ENCODE measurements at places on chromosomes 11 and 22. TPM values are rescaled to one million over a fixed set of nuclear protein-coding genes. Genes with fewer than 3 reads are reported as not detected.
A peak's percentile ranks its signal among the peaks of the same experiment; 100 is the strongest.

DNA sequence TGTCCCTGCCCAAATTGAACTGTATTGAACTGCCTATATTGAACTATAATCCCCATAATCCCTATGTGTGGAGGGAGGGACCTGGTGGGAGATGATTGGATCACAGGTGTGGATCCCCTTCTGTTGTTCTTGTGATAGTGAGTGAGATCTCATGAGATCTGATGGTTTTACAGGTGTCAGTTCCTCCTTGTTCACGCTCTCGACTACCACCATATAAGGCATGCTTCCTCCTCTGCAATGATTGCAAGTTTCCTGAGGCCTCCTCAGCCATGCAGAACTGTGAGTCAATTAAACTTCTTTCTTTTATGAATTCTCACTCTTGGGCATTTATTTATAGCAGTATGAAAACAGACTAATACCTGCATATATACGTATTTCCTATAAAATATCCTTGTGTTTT lies 206.5 kb upstream of the PDGFD start:
- H3K27me3 ChIP-seq, result no peaks in the 10 kb centered on the region
- DNase-seq, result no peak
- H3K4me3 ChIP-seq, result no peak overlapping the region
- no peaks in the 10 kb centered on the region for H3K4me1 ChIP-seq
- H3K27ac ChIP-seq, result no peak overlapping the region
- H3K36me3 ChIP-seq, result no peaks in the 10 kb centered on the region

DNA sequence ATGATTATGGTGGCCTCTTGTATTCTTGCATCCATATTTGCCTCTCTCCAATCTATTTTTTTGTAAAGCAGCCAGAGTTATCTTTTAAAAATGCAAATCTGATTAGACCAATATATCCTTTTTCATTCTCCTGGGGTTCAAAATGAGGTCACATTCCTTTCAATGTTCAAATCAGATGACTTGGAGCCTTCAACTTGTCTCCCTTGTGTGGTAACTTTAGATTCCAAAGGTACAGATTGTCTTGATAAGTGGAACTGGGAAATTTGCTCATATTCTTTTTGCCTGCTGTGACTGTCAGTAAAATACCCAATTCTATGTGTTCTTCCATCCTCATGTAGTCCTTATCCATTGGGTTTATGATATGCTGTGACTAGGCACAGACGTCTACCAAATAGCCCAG lies 15.1 kb upstream of the CAPRIN1 start:
- H3K27me3 ChIP-seq, result no peaks in the 10 kb centered on the region
- H3K27ac ChIP-seq, result no peak overlapping the region
- H3K36me3 ChIP-seq, result no peaks in the 10 kb centered on the region
- no peaks in the 10 kb centered on the region for H3K4me1 ChIP-seq

- no peak overlapping the region for H3K27ac ChIP-seq
- H3K36me3 ChIP-seq, result peaks cover 4% of the 10 kb centered on the region
- H3K4me1 ChIP-seq, result no peaks in the 10 kb centered on the region
- no peak overlapping the region for H3K4me3 ChIP-seq
These were observed 46.4 kb upstream of the HORMAD2 start for GRCh38 chr22:30033901-30034300.

DNA sequence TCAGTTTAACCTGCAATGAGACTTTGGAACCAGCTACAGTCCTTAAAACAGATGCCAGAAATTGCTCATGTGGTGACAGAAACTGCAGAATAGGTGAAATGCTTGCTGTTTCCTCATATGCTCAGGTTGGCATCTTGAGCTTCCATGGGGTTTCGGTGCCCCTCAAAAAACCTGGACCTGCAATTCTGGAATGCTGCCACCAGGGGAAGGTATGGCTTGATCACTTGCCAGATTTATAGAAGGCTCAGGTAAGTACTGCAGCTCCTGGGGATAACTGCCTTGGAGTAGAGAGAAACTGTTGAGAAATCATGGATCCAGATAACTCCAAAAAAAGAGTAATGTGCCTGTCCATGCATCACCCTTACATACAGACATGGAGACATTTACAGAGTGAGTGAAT lies 113.0 kb downstream of the CTTN start:
- no peak overlapping the region for H3K27ac ChIP-seq
- no peak overlapping the region for H3K4me3 ChIP-seq
- DNase-seq, result no peak

IFITM2 gene
- total RNA-seq, result 185 TPM

FOLH1 gene
- 0.83 TPM for total RNA-seq

BBOX1 gene
- total RNA-seq, result 0.50 TPM

PRODH gene
- 1.4 TPM for total RNA-seq

GRCh38 chr11:76524919-76525318 lies 80.1 kb downstream of the EMSY start:
- H3K27me3 ChIP-seq, result no peaks in the 10 kb centered on the region
- peaks cover 12% of the 10 kb centered on the region for H3K36me3 ChIP-seq
- no peak overlapping the region for H3K27ac ChIP-seq
- DNase-seq, result no peak

DNA sequence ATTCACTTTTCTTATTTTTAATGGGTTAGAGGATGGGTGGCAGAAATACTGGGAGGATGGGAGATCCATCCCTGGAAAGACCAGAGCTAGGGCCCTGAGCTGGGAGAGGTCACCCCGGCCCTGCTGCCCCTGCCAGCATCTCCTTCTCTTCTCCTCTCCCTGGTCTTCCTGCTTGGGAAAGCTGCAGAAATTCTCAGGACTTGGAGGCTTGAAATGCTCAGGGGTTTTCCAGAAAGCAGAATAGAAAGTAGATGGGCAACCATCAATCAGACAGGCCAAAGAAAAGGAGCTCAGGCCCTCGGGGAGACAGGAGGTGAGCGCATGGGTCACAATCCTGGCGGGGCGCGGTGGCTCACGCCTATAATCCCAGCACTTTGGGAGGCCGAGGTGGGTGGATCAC lies 1.5 kb downstream of the APOBEC3H start:
- no peak overlapping the region for H3K4me3 ChIP-seq
- H3K27me3 ChIP-seq, result no peaks in the 10 kb centered on the region
- no peaks in the 10 kb centered on the region for H3K36me3 ChIP-seq
- H3K27ac ChIP-seq, result no peak overlapping the region

- peaks cover 6% of the 10 kb centered on the region for H3K4me1 ChIP-seq
- H3K27me3 ChIP-seq, result no peaks in the 10 kb centered on the region
- no peak overlapping the region for H3K27ac ChIP-seq
- DNase-seq, result no peak
- H3K4me3 ChIP-seq, result no peak overlapping the region
These were observed 8.2 kb downstream of the RRP7A start for GRCh38 chr22:42511401-42511891.

DNA sequence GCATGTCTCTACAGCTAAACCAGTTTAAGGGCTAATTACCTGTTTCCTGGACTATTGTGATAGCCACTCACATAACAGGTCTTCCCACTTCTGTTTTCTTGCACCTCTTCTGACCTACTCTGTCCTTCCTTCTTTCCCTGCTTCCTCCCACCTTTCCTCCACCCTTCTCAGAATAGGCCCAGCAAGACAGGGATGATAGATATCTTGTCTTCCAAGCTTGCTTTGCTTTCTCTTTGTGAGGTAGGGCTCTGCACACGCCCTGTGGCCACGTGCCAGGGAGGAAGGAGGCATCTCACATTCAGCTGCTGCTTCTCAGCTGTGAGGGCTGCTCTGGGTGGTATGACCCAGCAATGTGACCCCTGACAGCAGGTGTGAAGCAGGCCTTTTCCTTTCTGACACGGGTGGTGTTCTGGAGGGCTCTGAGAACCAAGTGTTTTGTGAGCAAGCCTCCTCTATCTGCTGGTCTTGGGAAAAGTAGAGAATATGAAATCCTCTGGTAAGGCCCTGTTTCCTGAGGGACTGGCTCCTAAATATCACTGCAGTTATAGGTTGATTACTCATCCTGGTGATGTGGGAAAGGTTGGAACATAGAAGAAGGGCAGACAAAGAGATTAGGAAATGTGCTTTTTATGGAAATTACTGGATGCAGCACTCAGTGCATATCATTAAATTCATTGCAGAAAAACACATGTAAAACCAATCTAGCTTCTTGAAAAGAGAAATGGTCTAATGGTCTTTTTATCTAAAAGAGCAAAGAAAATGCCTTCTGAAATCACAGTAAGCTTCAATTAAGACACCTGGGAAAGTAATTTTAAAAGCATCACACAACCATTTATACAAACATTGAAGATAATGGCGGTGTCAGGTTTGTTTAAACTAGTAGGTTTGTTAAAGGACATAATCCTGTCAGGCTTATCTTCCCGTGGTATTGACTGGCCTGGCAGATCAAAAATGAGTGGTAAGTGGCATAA lies 8.5 kb downstream of the AMOTL1 start:
- no peak overlapping the region for H3K4me3 ChIP-seq
- no peaks in the 10 kb centered on the region for H3K36me3 ChIP-seq
- H3K27me3 ChIP-seq, result no peaks in the 10 kb centered on the region

GRCh38 chr11:125166764-125167291 lies 2.3 kb downstream of the PKNOX2 start:
- peaks cover 64% of the 10 kb centered on the region for H3K4me1 ChIP-seq
- DNase-seq, result no peak
- no peaks in the 10 kb centered on the region for H3K27me3 ChIP-seq
- H3K36me3 ChIP-seq, result no peaks in the 10 kb centered on the region
- peak overlapping the region; percentile 86 for H3K27ac ChIP-seq

CHORDC1 gene
- total RNA-seq, result 51.5 TPM

DTX4 gene
- 8.8 TPM for total RNA-seq

JAML gene
- 0.92 TPM for total RNA-seq

GRCh38 chr11:111363985-111364384 lies 15.1 kb downstream of the POU2AF1 start:
- no peaks in the 10 kb centered on the region for H3K4me1 ChIP-seq
- no peak for DNase-seq
- no peak overlapping the region for H3K4me3 ChIP-seq
- H3K27ac ChIP-seq, result no peak overlapping the region
- no peaks in the 10 kb centered on the region for H3K36me3 ChIP-seq
- no peaks in the 10 kb centered on the region for H3K27me3 ChIP-seq

DNA sequence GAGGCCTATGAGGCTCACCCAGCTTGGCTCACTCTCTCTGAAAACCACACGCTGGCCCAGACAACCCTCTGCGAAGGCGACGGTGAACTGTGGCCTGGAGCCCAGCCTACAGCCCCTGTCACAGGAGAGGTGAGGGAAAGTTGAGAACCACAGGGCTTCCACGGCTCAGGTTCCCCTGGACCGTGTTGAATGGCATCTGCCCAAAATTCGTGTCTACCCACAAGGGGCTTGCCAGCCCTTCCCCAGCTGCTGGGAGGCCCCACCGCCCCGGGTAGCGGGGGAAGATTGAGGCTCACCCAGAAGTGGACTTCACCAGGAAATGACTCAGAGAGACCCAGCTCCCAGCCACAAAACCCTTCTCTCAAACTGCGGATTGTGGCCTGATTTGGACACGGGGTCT lies 197.1 kb downstream of the CTTN start:
- H3K27me3 ChIP-seq, result peaks cover 2% of the 10 kb centered on the region
- no peak overlapping the region for H3K27ac ChIP-seq
- H3K36me3 ChIP-seq, result no peaks in the 10 kb centered on the region
- no peak for DNase-seq

NPTXR gene
- total RNA-seq, result 8.2 TPM

- H3K27me3 ChIP-seq, result no peaks in the 10 kb centered on the region
- H3K27ac ChIP-seq, result no peak overlapping the region
- no peaks in the 10 kb centered on the region for H3K36me3 ChIP-seq
- H3K4me1 ChIP-seq, result no peaks in the 10 kb centered on the region
These were observed 34.6 kb upstream of the SHANK2 start for GRCh38 chr11:71286701-71287643.

GRCh38 chr11:1864831-1865665 lies 12.2 kb downstream of the LSP1 start:
- H3K36me3 ChIP-seq, result no peaks in the 10 kb centered on the region
- no peaks in the 10 kb centered on the region for H3K27me3 ChIP-seq
- peak overlapping the region; percentile 44 for H3K4me3 ChIP-seq
- H3K27ac ChIP-seq, result peak overlapping the region; percentile 85
- no peak for DNase-seq
- H3K4me1 ChIP-seq, result peaks cover 27% of the 10 kb centered on the region

BTBD18 gene
- not detected for total RNA-seq

DNA sequence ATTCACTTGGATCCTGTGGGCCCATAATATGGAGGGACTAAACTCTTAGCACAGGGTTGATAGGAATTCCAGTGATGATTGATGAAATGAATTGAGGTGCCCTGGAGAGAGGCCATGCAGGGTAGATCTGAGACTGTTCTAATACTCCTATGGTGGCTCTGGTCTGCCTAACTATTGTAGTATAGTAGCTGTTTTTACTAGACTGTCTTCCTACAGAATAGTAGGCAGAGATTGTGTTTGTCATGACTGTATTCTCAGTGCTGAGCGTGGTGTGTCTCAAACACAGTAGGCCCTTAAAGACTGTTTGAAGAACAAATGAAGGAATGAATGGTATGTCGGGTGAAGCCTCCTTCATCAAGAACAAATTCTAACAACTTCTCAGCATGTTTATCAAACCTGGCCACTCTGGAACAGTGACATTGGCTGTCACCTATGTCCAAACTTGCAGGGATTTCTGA lies 107.0 kb upstream of the SESN3 start:
- peak overlapping the region; percentile 82 for H3K27ac ChIP-seq
- no peak for DNase-seq
- no peaks in the 10 kb centered on the region for H3K36me3 ChIP-seq
- H3K4me1 ChIP-seq, result peaks cover 33% of the 10 kb centered on the region
- peak overlapping the region; percentile 13 for H3K4me3 ChIP-seq

SGSM1 gene
- total RNA-seq, result 1.2 TPM

RDX gene
- total RNA-seq, result 91.4 TPM

- H3K4me1 ChIP-seq, result peaks cover 18% of the 10 kb centered on the region
- no peak overlapping the region for H3K27ac ChIP-seq
- H3K4me3 ChIP-seq, result no peak overlapping the region
- no peak for DNase-seq
- H3K27me3 ChIP-seq, result no peaks in the 10 kb centered on the region
These were observed 36.6 kb downstream of the MB start for GRCh38 chr22:35580351-35581022.

DNA sequence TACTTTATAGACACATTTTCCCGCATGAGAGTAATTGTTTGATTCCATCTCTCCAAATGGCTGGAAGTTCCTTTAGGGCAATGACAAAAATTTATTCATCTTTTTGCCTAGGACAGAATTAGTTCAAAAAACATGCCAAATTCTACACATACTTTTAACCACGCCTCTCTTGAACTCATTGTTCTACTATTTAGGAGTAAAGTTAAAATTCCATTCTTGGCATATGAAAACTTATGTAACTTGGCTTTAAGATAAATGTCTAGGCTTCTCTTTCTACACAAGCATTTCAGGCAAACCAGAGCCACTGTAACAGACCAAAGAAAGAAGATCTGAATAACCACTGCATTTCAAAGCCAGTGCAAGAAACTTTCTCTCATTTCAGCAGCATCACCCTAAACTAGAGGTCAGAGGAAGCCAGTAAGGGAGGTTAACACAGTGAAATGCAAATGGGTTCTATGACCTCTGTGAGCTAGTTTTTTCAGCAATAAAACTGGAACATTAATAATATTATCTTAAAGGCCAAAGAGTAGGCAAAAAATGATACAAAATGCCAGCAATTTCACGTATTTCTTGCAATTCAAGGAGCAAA lies 73.0 kb downstream of the RSF1 start:
- H3K4me1 ChIP-seq, result peaks cover 20% of the 10 kb centered on the region
- H3K27ac ChIP-seq, result no peak overlapping the region
- H3K27me3 ChIP-seq, result no peaks in the 10 kb centered on the region
- DNase-seq, result no peak
- H3K36me3 ChIP-seq, result no peaks in the 10 kb centered on the region
